Activated CD4-positive, alpha-beta memory T cell treated with anti-CD3 and anti-CD28 coated beads for 36 hours (primary cell): ENCODE measurements at places on chromosomes 6 and 20.

DNA sequence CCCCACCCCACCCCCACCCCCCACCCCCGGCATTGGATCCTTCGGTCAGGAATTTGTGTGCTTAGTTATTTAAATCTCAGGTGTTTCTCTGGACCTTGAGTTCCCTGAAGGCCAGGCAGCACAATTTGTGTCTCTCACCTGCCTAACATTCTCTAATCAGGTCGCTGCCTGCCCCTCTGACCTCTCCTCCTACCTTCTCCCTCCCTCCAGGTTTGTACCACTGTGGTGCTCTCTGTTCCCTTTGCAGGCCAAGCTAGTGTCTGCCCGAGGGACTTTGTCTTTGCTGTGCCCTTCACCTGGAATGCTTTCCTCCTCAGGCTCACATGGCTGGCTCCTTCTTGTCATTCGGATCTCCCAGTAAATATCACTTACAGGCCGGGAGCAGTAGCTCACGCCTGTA is 131.4 kb upstream of the SLC2A12 start:
- no peaks in the 10 kb centered on the region for H3K4me1 ChIP-seq
- H3K27me3 ChIP-seq = no peaks in the 10 kb centered on the region
- H3K36me3 ChIP-seq = no peaks in the 10 kb centered on the region
- no peak overlapping the region for H3K27ac ChIP-seq

DNA sequence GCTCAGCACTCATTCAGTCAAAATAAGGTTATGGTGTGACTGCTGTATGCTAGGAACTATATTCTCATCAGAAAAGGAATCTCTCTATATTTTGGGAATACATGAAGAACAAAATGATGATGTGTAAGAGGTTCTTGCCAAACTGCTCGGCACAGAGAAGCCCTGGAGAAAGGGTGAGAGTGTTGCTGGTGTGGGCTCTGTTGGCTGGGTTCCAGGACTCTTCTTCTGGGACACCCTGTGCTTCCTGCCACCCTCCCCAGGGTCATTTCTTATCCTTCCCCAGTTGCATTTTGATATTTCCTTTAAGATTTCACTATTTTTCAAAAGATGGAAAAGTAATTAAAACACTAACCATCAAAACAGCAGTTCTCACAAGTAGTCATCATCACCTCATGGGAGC is 28.8 kb downstream of the CST1 start:
- no peaks in the 10 kb centered on the region for H3K36me3 ChIP-seq
- DNase-seq = no peak
- H3K4me1 ChIP-seq = no peaks in the 10 kb centered on the region

- peak overlapping the region; percentile 98 for H3K27ac ChIP-seq
- H3K4me1 ChIP-seq = peaks cover 40% of the 10 kb centered on the region
- no peak for DNase-seq
- H3K27me3 ChIP-seq = no peaks in the 10 kb centered on the region
- peaks cover 13% of the 10 kb centered on the region for H3K36me3 ChIP-seq
Observed at GRCh38 chr20:47358039-47358671, 1.7 kb upstream of the ZMYND8 start.

GRCh38 chr20:56554869-56555268 is 21.8 kb downstream of the FAM209B start:
- H3K27ac ChIP-seq = no peak overlapping the region
- no peaks in the 10 kb centered on the region for H3K27me3 ChIP-seq
- peaks cover 7% of the 10 kb centered on the region for H3K4me1 ChIP-seq
- DNase-seq = peak; percentile 23
- no peaks in the 10 kb centered on the region for H3K36me3 ChIP-seq

DNA sequence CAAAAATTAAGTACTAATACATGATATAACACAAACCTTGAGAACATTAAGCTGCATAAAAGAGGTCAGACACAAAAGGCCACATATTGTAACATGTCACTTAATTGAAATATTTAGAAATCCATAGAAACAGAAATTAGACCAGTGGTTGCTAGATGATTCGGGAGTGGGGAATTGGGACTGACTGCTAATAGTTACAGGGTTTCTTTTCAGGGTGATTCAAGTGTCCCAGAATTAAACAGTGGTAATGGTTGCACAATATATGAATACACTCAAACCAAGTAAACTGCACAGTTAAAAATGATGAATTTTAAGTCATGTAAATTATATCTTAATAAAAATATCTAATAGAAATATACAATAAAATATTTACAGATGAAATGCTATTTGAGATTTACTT is 174.5 kb downstream of the WDR27 start:
- no peak overlapping the region for H3K4me3 ChIP-seq
- H3K27ac ChIP-seq = no peak overlapping the region
- H3K36me3 ChIP-seq = peaks cover 2% of the 10 kb centered on the region
- peaks cover 13% of the 10 kb centered on the region for H3K4me1 ChIP-seq

GRCh38 chr20:59577809-59578435 is 26.4 kb upstream of the PHACTR3 start:
- no peak for DNase-seq
- H3K4me3 ChIP-seq = no peak overlapping the region
- H3K4me1 ChIP-seq = no peaks in the 10 kb centered on the region
- no peaks in the 10 kb centered on the region for H3K36me3 ChIP-seq

- H3K4me3 ChIP-seq = no peak overlapping the region
- no peak for DNase-seq
- H3K4me1 ChIP-seq = peaks cover 18% of the 10 kb centered on the region
- H3K36me3 ChIP-seq = no peaks in the 10 kb centered on the region
- H3K27me3 ChIP-seq = no peaks in the 10 kb centered on the region
- H3K27ac ChIP-seq = no peak overlapping the region
Observed at GRCh38 chr6:108655806-108656651, 95.3 kb downstream of the FOXO3 start.

DNA sequence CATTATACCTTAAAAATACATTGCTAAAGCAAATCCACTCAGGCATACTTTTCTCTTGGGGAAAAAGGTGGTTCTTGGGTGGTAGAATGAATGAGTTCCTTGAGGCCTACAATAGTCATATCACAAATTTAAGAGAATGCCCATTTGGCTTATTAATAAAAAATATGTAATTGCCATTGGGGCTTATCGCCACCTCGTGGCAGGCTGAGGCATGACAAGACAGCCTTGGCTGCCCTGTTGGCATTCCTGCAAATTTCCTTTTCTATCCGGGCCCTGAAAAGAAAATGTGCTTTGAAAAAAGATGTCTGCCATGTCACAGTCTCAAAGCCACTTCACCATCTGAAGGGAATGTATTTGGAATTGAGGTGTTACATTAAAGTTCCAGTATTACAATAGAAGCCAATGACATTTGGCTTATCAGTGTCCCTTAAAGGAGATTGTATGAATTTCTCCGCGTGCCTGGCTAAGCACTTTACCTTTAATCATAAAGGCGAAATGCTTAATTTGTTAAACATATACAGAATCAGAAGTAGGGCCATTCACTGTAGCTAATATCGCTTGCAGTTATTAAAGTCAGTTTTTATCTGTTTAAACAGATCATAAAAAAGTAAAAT is 188.3 kb upstream of the ZFP64 start:
- DNase-seq = peak; percentile 40
- no peak overlapping the region for H3K27ac ChIP-seq
- peaks cover 2% of the 10 kb centered on the region for H3K36me3 ChIP-seq
- no peaks in the 10 kb centered on the region for H3K27me3 ChIP-seq

DNA sequence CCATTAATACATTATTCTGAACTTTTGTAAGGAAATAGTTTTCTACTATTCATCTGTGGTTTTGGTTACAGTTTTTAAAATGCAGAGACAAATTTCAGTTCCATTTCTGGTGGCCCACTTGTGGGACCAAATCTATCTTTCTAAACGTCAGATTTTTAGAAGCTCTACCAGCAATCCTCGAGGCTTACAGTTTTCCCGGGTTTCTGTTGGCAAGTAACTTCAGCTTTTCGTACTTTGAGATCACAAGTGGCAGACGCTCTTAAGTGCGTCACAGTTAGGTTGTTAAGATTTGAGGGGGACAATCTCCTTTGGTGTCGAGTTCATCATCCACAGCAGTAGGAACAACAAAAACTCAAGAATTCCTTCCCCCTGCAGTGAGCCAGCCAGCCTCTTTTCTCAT is 60.0 kb downstream of the JARID2 start:
- no peaks in the 10 kb centered on the region for H3K27me3 ChIP-seq
- H3K4me1 ChIP-seq = peaks cover 74% of the 10 kb centered on the region
- peak overlapping the region; percentile 72 for H3K27ac ChIP-seq
- DNase-seq = no peak

GRCh38 chr6:52571099-52571755 is 5.6 kb downstream of the TRAM2 start:
- no peak overlapping the region for H3K4me3 ChIP-seq
- H3K36me3 ChIP-seq = no peaks in the 10 kb centered on the region
- no peak overlapping the region for H3K27ac ChIP-seq
- DNase-seq = no peak
- H3K27me3 ChIP-seq = no peaks in the 10 kb centered on the region
- H3K4me1 ChIP-seq = peaks cover 36% of the 10 kb centered on the region

DNA sequence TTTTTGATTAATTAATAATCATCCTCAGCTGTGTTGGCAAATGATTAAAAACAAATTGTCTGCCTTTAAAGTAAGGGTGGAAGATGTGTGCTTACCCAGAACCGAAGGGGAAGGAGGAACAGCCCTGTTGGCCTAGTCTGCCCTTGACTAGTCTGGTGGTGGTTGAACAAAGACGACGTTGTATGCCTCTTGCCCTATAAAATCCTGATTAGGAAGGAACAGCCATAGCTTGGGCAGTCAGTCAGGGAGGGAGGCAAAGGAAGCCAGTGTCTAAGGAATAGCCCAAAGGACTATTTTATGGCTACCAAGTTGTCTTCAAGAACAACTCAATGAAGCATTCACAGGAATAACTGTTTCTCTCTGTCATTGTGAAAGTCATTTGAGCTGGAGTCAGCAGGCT is 70.7 kb downstream of the PRDM1 start:
- no peaks in the 10 kb centered on the region for H3K27me3 ChIP-seq
- H3K27ac ChIP-seq = no peak overlapping the region
- peaks cover 24% of the 10 kb centered on the region for H3K4me1 ChIP-seq
- H3K36me3 ChIP-seq = no peaks in the 10 kb centered on the region
- no peak for DNase-seq
- no peak overlapping the region for H3K4me3 ChIP-seq

DNA sequence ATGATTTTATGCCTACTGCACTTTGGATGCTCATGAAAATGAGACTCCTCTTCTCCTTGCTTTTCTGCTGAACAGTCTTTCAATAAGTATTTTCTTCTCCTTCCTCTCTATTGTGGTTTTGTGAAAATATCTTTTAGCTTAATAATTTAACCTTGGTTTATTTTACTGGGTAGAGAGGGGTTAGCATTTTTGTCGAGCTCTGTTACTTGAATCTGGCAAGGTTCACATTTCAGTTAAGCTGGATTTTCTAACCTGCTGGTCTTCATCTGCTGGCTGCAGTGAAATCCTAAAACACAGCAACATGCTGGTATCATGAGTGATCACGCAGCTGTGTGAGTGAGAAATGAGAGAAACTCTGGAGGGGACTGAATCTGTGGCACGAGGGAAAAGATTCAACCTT is 222.7 kb upstream of the NOX3 start:
- no peak overlapping the region for H3K27ac ChIP-seq
- H3K4me1 ChIP-seq = no peaks in the 10 kb centered on the region
- no peak overlapping the region for H3K4me3 ChIP-seq
- peaks cover 2% of the 10 kb centered on the region for H3K27me3 ChIP-seq

DNA sequence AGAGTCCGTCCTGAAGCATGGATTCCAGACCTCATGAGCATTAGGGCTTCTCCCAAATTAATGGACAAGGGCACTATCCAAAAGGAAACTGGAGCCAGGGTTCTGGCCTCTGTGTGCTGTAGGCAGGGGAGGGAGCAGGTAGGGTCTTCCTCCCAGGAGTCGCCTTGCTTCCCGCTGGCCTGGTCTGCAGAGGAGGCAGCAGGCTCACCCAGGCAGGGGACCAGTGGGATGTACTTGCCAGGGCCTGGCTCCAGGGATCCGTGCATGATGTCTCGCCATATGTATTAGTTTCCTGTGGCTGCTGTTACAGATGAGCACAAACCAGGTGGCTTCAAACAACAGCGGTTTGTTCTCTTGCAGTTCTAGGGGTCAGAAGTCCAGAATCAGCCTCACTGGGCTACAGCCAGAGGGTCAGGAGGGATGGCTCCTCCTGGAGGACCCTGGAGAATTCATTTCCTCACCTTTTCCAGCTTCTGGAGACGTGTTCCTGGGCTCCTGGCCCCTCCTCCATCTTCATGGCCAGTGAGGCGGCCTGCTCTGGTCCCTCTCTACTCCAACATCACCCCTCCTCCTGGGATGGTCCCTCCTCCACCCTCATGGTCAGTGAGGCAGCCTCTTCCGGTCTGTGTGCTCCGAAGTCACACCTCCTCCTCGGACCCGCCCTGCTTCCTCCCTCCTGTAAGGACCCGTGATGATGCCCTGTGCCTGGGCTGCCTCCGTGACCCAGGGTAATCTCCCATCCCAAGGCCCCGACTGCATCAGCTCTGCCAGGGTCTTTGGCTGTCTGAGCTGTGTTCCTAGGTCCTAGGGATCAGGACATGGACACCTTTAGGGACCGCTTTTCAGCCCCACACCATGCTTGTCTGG is 329.1 kb downstream of the CDH4 start:
- no peaks in the 10 kb centered on the region for H3K4me1 ChIP-seq
- DNase-seq = no peak
- H3K4me3 ChIP-seq = no peak overlapping the region
- no peaks in the 10 kb centered on the region for H3K36me3 ChIP-seq

DNA sequence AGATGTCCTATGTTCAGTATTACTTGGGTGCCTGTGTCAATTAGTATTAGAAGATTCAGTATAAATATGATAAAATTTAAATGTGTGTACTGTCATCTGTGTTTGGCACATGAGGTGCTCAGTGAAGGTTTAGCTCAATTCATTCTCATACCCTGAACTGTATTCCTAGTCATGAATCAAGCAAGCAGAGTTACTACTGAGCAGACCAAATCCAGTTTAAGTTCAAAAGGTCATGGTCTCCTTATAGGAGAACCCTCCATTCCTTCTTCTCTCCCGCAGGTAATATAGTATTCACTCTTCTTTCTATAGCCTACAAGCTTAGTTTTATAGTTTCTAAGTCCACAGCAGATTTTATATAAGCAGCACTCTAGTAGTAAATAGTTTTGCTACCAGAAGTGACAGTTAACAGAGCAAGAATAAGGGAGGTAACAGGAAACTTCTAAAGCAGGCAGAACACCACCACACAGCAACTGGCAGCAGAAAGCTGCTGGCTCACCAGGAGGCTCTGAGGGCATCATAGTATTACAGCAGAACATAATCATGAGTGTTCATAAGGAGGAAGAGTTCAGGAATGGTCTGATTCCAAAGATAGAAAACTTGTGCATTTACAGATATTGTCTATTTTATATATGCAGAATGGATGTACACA is 133.2 kb downstream of the SLC16A10 start:
- H3K4me3 ChIP-seq = no peak overlapping the region
- no peak overlapping the region for H3K27ac ChIP-seq
- H3K4me1 ChIP-seq = no peaks in the 10 kb centered on the region
- H3K27me3 ChIP-seq = no peaks in the 10 kb centered on the region
- DNase-seq = no peak
- H3K36me3 ChIP-seq = no peaks in the 10 kb centered on the region
